Camera-type eye (tissue), 1 donor: ENCODE measurements at places on chromosomes 2 and 18. TPM values are rescaled to one million over a fixed set of nuclear protein-coding genes. Genes with fewer than 3 reads are reported as not detected.

Gene KIAA2012
- not detected for total RNA-seq

Gene SLC25A12
- 47.6 TPM for total RNA-seq

Gene CYS1
- total RNA-seq: 9.7 TPM

Gene SULT1C4
- total RNA-seq: 39.4 TPM

Gene CCL20
- not detected for total RNA-seq

Gene ZRANB3
- total RNA-seq: 23.3 TPM
